HCT116 (cell line): ENCODE measurements at places on chromosomes 16 and 17.

GRCh38 chr16:89805136-89805905 is 11.1 kb downstream of the FANCA start:
- DNase-seq: no peak

DNA sequence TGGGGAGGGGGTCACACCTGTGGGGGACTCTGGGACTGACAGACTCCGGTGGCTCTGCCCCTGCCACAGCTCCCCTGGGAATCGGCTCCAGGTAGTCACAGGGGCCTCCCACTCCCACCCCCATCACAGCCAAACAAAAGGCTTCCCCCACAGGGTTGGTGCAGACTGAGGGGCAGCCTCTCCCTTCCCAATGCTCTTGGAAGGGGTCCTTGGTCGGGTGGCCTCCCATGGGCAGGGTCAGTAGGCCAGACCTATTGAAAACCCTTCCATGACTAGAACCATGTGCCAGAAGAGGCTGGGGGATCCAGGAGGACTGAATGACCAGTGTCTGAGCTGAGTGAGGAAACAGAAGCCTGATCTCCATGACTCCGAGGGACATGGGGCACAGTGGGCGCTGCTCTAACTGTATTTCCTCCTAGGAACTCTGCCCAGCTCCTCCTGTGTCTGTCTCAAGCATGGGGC is 28.6 kb downstream of the TK2 start:
- no peak for DNase-seq

- DNase-seq: no peak
Observed at GRCh38 chr16:17835118-17835876, 364.5 kb upstream of the XYLT1 start.

- no peak for DNase-seq
Observed at GRCh38 chr16:79721270-79721669, 120.7 kb upstream of the MAF start.

DNA sequence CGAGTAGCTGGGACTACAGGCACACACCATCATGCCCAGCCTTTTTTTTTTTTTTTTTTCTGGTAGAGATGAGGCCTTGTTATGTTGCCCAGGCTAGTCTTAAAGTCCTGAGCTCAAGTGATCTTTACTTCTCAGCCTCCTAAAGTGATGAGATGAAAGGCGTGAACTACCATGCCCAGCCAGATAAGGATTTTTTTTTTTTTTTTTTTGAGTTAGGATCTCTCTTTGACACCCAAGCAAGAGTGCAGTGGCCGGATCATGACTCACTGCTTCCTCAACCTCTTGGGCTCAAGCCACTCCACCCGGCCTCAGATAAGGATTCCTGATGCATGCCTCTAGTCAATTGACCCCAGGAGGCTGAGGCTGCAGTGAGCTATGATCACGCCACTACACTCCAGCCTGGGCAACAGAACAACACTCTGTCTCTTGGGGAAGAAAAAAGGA is 11.2 kb upstream of the PLEKHG4 start:
- peak; percentile 81 for DNase-seq

- DNase-seq: no peak
Observed at GRCh38 chr16:1156983-1157638, 4.2 kb downstream of the CACNA1H start.

GRCh38 chr17:82283208-82283749 is 9.8 kb upstream of the CSNK1D start:
- DNase-seq: no peak

GRCh38 chr17:40061609-40062038 is 1.1 kb upstream of the THRA start:
- no peak for DNase-seq

GRCh38 chr17:29166507-29166887 is 13.7 kb downstream of the MYO18A start:
- no peak for DNase-seq

GRCh38 chr17:5943982-5944381 is 126.2 kb upstream of the WSCD1 start:
- no peak for DNase-seq

GRCh38 chr17:64694207-64694606 is 32.1 kb upstream of the SMURF2 start:
- peak; percentile 99 for DNase-seq

DNA sequence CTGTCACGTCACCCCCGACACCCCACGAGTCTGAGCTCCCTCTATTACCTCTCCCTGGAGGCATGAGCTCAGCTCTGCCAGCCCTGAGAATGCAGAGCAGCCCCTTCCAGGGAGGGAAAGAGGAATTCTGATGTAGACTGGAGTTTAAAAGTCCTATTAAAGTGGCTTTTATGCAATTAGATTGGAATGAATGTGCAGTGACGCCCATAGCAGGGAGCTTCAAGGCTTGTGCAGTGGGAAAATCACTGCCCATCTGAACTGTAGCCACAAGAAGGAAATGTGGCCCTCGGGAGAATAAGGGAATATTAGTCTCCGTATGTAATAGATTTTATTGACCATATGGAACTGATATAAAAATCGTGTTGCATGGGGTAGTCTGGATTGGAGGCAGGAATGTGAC is 66.9 kb downstream of the ZNF423 start:
- no peak for DNase-seq

- no peak for DNase-seq
Observed at GRCh38 chr17:68320311-68320865, 29.1 kb downstream of the ARSG start.

DNA sequence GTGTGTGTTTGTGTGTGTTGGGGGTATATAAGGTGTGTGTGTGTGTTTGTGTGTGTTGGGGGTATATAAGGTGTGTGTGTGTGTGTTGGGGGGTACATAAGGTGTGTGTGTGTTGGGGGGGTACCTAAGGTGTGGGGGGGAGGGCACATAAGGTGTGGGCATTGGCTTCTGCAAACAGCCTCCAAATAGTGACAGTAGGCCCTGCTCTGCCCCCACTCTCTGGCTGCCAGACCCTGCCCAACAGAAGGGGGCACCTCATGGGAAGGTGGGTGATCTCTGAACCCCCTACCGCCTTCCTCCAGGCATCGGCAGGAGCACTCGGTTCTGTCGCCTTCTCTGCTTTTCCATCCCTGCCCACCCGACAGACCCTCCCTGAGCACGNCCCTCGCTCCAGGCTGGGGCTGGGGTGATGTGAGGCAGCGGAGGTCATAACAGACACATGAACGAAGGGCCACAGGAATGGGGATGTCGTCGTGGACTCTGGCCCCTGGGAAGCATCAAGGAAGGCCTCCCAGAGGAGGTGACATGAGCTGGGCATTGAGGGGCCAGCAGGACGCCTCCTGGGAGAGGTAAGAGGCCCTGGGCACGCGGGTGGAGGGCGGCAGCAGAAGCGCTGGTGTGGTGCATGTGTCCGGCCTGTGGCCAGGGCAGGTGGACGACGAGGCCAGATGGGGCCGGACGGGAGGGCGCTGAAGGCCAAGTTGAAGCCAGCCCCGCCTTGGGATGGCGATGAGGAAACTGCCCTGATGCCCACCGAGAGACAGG is 136.6 kb upstream of the RPH3AL start:
- peak; percentile 54 for DNase-seq

DNA sequence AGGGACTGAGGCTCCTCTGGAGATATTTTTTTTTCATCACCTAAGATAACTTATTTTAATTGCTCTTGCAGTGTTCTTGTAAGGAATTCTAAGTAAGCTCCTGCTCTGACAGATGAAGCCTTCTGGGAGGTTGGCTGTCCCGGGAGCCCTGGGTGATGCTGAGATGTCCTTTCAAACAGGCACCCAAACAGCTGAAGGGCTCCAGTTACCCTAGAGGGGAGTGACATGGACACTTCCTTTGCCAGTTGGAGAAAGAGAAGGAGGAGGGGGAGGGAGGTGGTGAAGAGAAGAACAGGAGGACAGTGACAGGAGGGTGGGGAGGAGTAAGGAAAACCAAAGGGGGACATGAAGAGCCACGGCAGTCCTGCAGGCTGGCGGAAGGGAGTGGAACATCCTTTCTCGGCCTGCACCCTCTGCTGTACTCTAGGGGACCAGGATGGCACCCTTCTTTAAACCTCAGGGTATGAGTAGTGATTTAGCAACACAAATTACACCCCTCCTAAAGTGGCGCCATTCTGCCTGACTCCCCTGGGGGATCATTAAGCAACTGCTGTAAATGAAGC is 51.8 kb downstream of the MYH3 start:
- no peak for DNase-seq

- DNase-seq: no peak
Observed at GRCh38 chr17:2222901-2223616, 80.5 kb downstream of the SMG6 start.

DNA sequence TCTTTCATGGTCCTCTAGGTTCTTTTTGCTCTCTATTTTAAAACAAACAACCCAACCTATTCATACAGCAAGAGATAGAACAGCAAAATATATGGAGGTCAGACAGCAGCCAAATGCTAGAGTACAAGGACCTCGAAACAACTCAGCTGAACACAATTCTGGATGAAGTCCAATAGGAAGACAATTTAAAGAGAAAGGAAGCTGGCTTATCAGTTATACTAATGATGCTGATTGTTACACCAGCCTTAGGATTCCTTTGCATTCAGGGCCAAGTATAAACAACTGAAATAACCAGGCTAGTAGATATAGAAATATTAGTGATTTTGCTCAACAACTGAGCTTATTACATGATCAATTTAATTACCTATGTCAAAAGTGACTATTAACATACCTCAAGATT is 2.5 kb downstream of the SSH2 start:
- DNase-seq: no peak

- DNase-seq: no peak
Observed at GRCh38 chr17:50620237-50620636, 14.4 kb upstream of the ABCC3 start.

- no peak for DNase-seq
Observed at GRCh38 chr17:50196036-50196435, 5.4 kb downstream of the COL1A1 start.

- no peak for DNase-seq
Observed at GRCh38 chr16:52786091-52786490, 239.1 kb upstream of the TOX3 start.

DNA sequence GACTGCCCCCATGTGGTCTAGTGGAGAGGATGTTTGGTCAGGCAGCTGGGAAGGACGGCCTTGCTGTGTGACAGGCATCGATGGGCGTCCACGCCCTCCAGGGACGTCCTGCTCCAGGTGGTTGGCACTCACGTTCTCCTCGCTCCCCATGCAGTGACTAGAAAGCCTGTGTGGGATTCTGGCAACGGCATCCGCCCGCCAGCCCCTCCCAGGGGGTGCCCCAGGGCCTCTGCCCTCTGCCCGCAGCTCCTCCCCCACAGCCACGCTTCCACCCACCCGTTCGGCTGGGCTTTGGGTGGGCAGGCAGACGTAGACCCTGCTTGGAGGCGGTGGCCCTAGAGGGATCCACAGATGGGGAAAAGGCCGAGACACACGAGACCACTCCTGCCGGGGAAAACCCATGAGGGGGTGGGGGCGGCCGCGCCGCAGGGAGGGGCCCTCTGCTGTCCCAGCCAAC is 4.7 kb upstream of the IL17C start:
- DNase-seq: no peak
